SHP77 treated with DMSO at 0.1 percent for 48 hours (cell line): ENCODE measurements at places on chromosomes 2 and 18.

- DNase-seq: no peak
Measured at GRCh38 chr2:156023229-156023869, 309.2 kb downstream of the NR4A2 start.

- no peak for DNase-seq
Measured at GRCh38 chr2:15242936-15243461, 318.1 kb downstream of the NBAS start.

DNA sequence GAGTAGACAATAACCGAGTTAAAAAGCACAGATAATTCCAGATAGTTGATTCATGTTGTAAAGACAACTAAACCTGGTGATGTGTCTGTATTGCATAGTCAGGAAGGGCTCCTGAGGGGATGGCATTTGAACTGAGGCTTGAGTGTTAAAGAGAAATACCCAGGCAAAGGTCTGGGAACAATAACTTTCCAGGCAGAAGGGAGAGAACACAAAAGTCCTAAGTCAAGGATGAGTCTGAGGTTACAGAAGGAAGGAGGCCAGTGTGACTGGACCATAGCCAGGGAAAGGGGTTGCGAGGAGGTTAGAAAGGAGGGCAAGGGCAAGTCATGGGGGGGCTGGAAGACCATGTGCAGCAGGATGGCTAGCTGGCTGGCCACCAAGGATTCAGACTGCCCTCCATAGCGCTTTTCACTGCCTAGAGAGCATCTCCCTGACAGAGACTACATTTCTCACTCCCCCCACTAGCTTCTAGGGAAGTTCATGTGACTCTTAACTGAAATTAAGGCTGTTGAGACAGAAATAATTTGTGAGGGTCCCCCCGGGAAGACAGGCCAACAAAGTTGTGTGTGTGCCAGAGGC is 135.5 kb upstream of the CREB1 start:
- DNase-seq: no peak

- DNase-seq: no peak
Measured at GRCh38 chr18:7735196-7735595, 168.1 kb downstream of the PTPRM start.

- no peak for DNase-seq
Measured at GRCh38 chr2:138818556-138818955, 38.4 kb upstream of the NXPH2 start.

DNA sequence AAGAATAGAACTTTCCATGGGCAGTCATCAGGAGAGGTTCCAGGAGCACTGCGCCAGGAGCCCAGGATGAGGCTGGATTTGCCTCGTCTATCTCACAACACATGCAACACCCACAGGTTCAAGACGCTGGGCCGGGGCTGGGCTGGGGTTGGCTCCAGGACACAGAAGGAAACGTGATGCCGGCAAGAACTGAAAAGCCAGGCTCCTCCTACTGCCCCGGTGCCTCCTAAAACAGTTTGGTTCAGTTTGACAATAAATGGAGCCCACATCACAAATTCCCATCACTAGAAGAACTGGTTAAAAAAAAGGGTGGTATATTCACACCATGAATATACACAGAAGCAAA is 75.9 kb downstream of the INHBB start:
- no peak for DNase-seq

DNA sequence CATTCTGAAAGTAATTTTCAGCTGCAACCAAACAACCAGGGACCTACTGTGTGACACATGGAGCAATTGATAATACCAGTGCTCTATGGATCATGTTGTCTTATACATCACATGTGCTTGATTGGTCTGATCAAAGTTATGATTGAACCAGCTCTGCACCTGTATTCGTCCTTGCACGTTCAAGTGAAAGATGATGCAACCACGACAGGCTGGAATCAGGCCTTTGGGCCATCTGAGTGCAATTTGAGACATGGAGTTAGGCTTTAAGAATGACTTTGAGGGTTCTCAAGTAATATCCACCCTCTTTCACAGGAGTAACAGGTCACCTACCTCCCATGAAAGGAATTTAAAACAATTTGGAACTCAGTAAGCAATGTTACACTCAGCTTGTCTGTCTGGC is 165.2 kb downstream of the SLC8A1 start:
- no peak for DNase-seq

DNA sequence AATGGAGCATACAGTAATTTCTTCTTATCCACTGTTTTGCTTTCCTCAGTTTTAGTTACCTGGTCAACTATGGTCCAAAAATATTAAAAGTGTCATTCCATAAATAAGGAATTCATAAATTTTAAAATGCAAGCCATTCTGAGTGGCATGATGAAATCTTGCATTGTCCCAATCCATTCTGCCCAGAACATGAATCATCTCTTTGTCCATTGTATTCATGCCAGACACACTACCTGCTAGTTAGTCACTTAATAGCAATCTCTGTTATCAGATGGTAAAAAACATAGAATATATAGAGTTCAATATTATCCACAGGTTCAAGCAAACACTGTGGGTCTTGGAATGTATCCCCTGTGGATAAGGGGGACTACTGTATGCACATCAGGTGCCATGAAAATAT is 872.2 kb upstream of the NXPH2 start:
- no peak for DNase-seq
